ENCODE measurements at places on chromosomes 4 and X.

GRCh38 chrX:5857232-5857631 is 371.4 kb downstream of the NLGN4X start:
- no peak for DNase-seq

GRCh38 chr4:38008571-38009021 is 48.4 kb downstream of the PTTG2 start:
- no peak for DNase-seq

- DNase-seq = no peak
Observed at GRCh38 chrX:25125483-25125882, 109.7 kb upstream of the ARX start.

DNA sequence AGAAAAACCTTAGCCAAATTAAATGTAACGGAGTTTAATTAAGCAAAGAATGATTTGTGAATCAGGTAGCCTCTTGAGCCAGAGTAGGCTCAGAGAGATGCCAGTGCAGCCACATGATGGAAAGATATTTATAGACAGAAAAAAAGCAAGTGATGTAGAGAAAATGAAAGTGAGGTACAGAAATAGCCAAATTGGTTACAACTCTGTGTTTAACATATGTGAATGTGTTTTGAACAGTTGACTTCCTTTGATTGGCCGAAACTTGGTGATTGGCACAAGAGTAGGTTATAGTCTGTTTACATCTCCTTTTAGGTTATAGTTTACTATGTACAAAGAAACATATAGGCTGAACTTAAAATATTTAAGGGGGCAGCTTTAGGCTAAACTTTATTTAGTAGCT is 459.9 kb upstream of the BOD1L1 start:
- no peak for DNase-seq

DNA sequence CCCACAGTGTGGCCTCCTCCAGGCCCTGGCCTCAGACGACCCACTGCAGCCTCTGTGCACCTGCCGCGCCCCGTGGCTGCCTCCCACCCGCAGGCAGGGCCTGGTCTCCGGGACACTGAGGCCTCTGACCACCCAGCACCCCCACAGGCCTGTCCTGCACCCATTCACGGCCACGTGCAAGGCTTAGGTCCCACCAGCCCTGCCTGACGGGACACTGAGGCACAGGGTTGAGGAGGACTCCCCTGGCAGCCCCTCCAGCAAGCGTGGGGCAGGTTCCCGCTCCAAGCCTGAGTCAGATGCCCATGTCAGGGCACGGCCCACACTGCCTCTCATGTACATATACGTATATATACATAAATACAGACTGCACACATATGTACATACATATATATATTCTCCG is 23.5 kb downstream of the NELFA start:
- DNase-seq = no peak

GRCh38 chr4:146124023-146124680 is 51.4 kb upstream of the LSM6 start:
- no peak for DNase-seq

DNA sequence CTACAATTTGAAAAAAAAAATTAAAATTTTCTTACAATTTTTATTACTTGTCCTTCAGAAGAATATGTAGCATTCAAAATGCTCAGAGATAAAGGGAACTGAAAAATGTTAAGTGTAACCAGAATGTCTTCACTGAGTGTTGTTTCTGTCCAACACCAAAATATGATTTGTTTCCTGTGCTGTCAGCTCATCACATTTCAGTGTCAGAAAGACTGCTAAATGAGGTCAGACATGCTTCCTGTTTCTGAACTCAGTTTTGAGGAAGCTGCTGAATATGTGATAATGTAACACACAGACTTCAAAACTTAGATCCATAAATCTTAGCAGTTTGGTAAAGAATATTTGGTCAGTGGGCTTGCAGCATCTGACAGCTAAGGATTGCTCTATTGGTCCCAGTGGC is 1849.7 kb downstream of the PCDH7 start:
- peak; percentile 75 for DNase-seq

DNA sequence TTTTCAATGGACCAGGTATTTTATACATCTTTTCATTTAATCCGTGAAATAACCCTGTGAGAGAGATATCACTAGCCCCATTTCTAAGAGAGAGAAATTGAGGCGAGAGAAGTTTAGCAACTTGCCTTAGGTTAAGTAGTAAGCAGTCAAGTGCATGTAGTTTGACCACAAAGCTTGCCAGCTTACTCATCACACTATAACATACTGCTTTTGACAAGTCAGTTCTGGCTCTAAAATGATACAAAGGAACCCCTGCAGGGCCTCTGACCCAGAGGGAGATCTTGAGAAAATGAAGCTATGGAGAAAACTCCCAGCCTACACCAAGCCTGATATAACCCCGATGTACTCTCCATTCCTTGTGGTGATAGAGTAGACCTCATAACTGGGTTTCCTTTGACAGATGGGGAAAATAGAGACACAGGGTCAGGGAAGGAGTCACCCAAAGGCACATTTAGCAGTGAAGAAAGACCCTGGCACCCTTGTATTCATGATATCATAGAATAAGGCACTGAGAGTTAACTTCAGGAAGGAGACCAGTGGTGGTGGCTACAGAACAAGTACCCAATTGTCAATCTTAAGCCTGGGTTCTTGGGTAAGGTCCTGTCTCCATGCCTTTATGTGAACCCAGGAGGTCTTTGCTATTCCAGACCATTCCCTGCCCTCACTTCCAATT is 60.2 kb upstream of the MSN start:
- DNase-seq = no peak

- DNase-seq = no peak
Observed at GRCh38 chr4:15110120-15110571, 107.9 kb downstream of the CPEB2 start.

DNA sequence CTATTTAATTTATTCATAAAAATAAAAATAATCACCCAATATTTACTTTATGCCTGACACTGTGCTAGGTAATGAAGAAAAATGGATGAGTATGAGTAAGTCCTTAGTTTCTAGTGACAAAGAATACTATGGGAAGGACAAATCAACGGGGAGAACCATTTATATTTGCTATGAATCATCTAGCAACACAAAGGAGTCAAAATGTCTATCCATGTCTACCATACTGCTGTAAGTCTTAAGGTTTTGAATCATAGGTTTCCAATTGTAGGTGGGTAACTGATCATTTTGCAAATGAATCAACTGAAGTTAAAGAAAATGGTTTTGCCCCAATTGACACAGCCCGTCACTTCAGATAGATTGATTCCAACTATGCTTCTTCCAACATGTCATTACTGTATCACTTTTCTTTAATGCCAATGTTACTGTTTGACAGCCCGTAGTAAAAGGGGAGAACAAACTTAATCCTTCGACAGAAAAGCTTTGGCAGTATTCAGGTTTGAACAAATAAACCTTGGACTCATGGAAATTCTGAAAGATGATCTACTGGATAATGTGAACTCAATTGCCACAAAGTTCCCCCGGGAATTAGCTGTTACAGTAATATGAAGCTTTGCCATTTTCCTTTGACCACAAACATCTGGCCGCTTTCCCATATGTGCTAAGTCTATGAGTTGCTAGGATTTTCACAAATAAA is 3.2 kb downstream of the TDO2 start:
- DNase-seq = no peak

DNA sequence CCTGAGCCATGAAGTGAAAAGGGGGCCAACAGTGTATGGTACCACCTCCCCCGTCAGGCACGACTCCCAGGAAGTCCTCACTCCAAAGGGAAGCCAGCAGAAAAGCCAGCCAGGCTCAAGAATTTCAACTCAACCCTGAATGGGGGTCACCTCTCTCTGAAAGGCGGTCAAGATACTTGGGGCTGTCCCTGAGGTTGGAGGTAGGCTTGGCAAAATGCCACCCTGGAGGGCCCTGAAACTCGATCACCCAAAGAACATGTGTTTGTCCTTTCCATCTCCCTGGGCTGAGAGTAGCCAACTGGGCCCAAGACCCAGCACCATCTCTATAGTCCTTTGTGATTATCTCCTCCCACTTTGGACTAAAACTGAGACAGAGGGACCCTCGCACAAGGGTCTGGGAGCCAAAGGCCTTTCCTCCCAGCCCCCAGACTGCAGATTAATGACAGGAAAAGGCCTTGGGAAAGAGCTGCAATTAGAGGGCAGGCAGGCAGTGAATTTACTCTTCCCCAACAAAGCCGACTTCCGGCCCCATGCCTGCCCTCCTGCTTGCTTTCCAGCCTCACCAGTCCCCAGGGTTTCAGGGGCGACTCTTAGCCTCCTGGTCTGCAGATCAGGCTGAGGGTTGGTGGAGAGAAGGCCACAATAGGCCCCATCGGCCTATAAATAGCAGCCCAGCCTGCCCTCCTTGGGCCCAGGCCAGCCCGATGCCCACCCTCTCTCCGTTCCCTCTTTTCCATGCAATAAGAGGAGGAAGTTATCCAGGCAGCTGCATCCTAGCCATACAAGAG is 5.6 kb downstream of the SASH3 start:
- no peak for DNase-seq

GRCh38 chr4:122052677-122053076 is 99.5 kb upstream of the BLTP1 start:
- DNase-seq = no peak

- peak; percentile 33 for DNase-seq
Observed at GRCh38 chr4:30717208-30718020, 2.8 kb upstream of the PCDH7 start.

- DNase-seq = no peak
Observed at GRCh38 chrX:120356084-120356483, 5.8 kb upstream of the ATP1B4 start.

DNA sequence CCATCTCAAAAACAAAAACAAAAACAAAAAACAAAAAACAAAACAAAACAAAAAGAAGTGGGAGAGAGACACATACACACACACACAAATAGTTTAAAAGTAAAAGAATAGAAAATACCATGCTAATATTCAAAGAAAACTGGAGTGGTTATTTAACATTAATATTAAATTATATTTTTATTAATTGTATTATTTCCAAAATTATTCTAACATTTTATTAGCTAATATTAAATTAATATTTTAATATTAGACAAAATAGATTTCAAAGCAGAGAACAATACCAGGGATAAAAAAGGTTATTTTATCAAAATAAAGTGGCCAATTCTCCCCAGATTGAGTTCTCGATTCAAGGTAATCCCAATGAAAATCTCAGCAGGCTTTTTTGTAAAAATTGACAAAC is 90.9 kb downstream of the NAT8L start:
- no peak for DNase-seq

DNA sequence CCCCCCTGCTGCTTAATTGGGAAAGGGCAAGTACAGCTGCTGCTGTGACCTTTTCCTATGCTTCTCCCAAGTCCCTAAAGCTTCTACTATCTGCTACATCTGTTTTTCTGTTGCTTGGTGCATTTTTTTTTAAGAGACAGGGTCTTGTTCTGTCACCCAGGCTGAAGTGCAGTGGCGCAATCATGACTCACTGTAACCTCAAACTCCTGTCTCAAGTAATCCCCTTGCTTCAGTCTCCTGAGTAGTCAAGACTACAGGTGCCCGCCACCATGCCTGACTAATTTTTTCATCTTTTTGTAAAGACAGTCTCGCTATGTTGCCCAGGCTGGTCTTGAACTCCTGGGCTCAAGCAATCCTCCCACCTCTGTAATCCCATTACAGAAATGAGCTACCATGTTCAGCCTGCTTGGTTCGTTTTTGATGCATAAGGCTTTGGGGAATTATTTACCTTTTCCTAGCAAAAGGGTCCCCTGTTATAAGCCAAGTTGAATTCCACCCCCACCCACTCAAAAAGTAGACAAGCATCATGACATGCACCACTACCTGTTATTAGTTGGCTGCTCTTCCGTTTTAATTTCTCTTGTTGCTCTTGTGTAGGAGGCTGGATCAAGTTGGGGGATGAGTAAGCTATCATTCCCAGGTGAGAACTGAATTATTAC is 39.6 kb downstream of the DGKK start:
- peak; percentile 0 for DNase-seq

DNA sequence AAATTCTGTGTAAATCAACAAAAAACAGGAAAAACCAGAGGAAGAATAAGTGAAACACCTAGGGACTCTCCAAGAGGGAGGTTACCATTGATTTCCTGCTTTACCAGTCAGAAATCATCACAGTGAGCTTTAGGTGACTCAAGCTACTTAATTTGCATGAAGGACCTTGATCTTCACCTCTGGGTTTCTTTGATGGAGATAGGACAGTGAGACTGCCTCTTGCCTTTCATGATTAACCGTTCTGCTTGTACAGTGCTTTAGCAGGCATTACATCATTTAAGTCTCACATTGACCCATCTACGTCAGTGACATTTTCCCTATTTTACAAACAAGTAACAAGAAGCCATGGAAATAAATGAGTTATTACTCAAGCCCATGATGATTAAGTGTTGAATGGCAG is 3.4 kb upstream of the GK start:
- DNase-seq = no peak

DNA sequence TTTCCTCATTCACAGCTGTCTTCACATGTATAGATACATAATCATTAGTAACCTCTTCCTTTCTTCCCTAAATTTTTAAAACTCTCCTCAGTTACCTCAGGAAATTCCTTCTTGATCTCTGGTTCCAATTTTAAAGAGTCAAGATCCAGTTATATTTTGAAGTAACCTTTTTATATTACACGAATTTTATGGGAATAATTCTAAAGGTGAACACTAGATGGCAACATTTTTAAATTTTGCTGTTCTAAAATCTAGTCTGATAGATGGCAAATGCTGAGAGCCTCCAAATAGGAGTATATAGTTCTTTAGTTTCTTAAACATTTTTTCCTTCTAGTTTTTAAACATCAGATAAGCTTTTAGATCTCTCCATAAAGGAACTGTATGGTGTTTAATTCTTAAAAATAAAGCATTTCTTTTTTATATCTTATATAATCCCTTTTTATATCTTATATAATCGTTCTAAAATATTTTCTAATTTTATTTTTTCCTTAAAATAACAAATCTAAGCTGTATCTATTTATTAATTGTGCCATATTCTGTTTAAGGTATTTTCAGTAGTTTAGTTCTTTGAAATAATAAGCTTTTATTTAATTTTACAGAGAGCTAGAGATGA is 37.9 kb upstream of the PAPSS1 start:
- no peak for DNase-seq

- no peak for DNase-seq
Observed at GRCh38 chr4:185332575-185333464, 62.9 kb downstream of the LRP2BP start.

- peak; percentile 89 for DNase-seq
Observed at GRCh38 chrX:140712413-140713173, 3.0 kb downstream of the LINC00632 start.

DNA sequence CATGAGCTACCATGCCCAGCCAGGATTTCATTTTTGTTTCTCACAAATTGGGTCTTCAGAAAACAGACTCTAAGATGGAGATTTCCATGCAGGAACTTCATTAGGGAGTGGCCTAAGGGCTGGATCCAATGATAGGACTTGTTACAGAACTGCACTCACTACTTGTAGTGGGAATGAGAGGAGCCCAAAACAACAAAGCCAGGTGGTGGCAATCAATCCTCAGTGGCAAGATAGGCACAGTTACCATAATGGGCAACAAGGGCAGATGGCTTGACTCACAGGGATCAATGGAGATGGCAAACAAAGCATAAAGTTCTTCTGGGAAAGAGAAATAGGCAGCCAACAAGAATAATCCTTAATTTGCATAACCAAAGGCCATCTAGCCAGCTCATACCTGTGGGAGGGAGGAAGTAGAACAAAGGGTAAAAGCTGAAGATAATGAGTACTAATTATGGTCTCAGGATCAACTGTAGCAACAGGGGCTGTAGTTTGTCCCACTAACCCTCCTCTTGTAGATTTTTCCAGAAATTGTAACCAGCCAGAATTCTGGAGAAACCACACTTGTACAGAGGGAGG is 72.8 kb upstream of the MAPK10 start:
- no peak for DNase-seq

All from hematopoietic multipotent progenitor cell (in vitro differentiated cells).